Choroid plexus epithelial cell (primary cell): ENCODE measurements at places on chromosomes 12 and 14.

DNA sequence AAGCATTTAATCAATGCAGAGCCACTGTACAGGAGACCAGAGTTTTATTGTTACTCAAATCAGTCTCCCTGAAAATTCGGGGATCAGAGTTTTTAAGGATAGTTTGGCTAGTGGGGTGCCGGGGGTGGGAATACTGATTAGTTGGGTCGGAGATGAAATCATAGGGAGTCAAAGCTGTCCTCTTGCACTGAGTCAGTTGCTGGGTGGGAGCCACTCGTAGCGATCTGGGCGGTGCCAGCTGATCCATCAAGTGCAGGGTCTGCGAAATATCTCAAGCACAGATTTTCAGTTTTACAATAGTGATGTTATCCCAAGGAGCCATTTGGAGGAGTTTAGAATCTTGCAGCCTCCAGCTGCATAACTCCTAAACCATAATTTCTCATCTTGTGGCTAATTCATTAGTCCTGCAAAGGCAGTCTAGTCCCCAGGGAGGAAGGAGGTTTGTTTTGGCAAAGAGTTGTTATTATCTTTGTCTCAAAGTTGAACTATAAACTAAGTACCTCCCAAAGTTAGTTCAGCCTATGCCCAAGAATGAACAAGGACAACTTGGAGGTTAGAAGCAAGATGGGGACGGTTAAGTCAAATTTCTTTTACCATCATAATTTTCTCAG, 169.4 kb upstream of the PLEKHG7 start:
- peak; percentile 57 for DNase-seq

GRCh38 chr12:97595426-97595831, 132.8 kb downstream of the RMST start:
- no peak for DNase-seq

DNA sequence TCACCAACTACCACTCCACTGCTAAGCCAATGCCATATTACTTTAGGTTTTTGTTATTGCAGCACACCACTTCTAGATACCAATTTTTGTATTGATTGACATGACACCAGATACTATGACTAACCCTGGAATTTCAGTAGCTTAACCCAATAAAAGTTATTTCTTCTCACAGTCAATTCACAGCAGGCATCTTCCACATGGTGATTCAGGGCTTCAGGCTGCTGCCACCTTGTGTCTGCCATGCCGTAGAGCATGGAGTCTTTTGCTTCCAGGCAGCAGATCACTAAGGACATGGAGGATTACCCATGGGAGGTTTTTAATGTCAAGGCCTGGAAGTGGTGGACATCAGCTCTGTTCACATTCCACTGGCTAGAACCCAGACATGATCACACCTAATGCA, 56.4 kb upstream of the LTA4H start:
- DNase-seq, result peak; percentile 20

GRCh38 chr12:79373896-79374499, 316.8 kb downstream of the PAWR start:
- peak; percentile 65 for DNase-seq

DNA sequence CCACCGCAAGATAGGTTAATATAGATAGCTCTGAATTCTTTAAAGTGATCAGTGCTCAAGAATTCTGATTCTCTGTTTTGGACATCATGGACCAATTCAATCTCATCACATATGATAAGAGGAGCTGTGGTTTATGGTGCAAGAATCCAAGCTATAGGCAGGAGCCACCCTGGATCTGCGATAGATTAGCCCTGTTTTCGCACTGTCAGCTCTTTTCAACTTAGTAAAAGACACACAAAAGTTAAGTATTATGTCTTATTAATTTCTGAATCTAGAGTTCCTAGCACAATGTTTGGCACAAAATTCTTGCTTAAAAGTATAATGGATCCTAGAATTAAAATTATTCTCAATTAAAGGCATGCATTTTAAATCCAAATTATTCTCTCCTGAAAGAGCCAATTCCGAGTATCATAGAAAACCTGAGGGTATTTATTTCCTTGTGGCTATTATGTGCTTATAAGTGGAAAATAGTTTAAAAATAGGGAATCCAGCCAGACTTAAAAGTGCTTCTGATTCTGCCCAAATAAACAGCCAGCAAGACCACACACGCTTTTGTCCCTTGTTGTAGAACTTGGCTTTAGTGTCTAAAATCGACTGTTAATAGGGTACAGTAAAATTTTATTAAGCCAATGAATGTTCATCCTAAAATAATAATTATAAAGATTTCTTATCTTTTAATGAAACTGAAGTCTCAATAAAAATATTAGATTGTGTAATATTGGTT, 184.9 kb upstream of the FLRT2 start:
- no peak for DNase-seq

DNA sequence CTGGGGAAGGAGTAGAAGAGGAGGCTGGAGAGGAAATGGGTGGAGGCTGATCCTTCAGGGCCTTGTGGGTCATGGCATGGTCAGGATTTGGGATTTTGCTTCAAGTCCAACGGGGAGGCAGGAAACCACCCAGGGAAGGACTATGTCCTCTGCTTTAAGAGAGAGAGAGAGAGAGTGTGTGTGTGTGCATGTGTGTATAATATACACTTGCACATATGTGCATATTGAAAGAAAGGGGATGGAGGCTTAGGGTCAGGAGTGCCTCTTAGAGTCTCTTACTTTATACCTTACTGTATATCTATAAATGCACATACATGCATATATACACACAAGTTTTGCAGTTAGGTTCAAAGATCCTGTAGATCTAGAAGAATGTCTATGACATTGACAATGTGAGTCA, 94.8 kb downstream of the RGS6 start:
- no peak for DNase-seq

- DNase-seq, result no peak
These were observed 99.3 kb downstream of the TBX5 start for GRCh38 chr12:114306646-114307045.

DNA sequence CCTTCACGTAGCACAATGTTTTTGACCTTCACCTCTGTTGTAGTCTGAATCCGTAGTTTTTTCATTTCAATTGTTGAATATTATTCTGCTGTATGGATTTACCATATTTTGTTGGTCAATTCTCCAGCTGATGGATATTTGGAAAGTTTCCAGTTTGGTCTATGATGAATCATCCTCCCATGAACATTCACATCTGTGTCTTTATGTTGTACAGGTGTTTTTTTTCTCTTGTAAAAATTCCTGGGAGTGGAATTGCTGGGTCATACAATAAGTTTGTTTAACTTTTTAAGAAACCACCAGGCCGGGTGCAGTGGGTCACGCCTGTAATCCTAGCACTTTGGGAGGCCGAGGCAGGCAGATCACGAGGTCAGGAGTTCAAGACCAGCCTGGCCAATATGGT, 36.7 kb upstream of the GNG2 start:
- DNase-seq, result peak; percentile 50

DNA sequence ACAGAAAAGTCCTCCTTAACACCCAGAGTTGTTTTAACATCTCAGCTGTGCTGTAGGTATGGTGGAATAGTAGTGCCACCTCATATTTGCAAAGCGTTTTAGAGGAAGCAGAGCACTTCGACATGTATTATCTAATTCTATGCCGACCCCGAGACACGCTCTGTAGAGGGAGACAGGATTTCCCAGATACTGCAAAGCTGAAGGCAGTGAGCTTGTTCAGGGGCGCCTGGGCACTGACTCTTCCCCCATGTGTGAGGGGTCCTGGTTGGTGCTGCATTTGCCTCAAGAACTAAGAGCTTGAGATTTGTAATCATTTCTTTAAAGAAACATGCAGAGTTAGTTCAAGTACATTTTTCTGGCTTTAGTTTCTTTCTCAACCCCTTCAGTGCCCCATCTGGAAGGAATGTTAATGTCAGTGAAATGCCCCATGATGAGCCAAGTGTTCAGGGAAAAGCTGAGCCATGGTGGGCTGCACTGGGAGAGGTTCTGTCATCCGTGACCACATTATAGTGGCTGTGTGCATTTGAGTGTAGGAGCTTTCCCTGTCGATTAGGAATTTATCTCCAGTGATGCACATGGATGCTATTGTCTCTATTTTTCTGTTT, 66.3 kb downstream of the MBIP start:
- DNase-seq, result peak; percentile 26

DNA sequence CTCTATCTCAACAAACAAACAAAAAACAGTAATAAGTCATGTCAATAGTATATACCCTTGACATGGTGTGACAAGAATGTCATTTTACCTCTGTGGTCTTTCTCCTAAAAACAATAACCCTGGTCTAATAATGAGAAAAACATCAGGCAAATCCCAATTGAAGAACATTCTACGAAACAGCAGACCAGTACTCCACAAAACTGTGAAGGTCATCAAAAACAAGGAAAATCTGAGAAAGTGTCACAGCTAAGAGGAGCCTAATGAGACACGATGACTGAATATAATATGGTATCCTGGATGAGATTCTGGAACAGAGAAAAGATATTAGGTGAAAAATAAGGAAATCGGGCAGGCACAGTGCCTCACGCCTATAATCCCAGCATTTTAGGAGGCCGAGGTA, 5.6 kb upstream of the COCH start:
- DNase-seq, result no peak
